ENCODE measurements at places on chromosomes 13 and 19. TPM values are rescaled to one million over a fixed set of nuclear protein-coding genes. Genes with fewer than 3 reads are reported as not detected.

GRCh38 chr13:49093376-49093775 is 117.7 kb downstream of the FNDC3A start:
- H3K27ac ChIP-seq, result no peak overlapping the region
- no peaks in the 10 kb centered on the region for H3K36me3 ChIP-seq
- DNase-seq, result no peak
- H3K4me3 ChIP-seq, result no peak overlapping the region
- peaks cover 16% of the 10 kb centered on the region for H3K4me1 ChIP-seq

BCAM gene
- 110 TPM for total RNA-seq

DNA sequence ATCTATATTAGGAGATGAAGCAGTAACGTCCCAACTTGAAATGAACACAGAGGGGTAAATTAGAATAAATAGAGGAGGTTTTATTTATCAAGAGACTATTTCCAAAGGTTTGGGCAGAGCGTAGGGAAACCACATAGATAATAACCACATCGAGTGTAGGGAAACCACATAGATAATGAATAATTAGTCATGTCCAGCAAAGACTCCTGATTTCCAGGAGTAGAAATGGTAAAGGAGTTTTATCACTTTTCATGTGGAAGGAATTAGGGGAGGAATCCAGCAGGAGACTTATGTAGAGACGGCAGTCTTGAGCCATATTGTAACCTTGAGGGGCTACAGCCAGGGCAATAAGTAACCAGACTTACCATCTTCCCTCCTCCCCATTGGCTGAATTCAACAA is 136.3 kb upstream of the CSNK1A1L start:
- no peaks in the 10 kb centered on the region for H3K36me3 ChIP-seq
- H3K4me1 ChIP-seq, result no peaks in the 10 kb centered on the region
- no peak overlapping the region for H3K4me3 ChIP-seq
- H3K27ac ChIP-seq, result no peak overlapping the region

- H3K36me3 ChIP-seq, result no peaks in the 10 kb centered on the region
- peaks cover 12% of the 10 kb centered on the region for H3K4me1 ChIP-seq
- no peak for DNase-seq
- H3K27ac ChIP-seq, result peak overlapping the region; percentile 84
- peak overlapping the region; percentile 13 for H3K4me3 ChIP-seq
These were observed 9.6 kb downstream of the CEBPA start for GRCh38 chr19:33292595-33293254.

GRCh38 chr13:86878781-86879180 is 792.4 kb upstream of the SLITRK5 start:
- no peak for DNase-seq
- H3K4me1 ChIP-seq, result no peaks in the 10 kb centered on the region

GRCh38 chr19:53101518-53101917 is 1.7 kb downstream of the ZNF160 start:
- DNase-seq, result no peak
- H3K27me3 ChIP-seq, result no peaks in the 10 kb centered on the region
- peaks cover 16% of the 10 kb centered on the region for H3K4me1 ChIP-seq
- H3K27ac ChIP-seq, result no peak overlapping the region
- no peak overlapping the region for H3K4me3 ChIP-seq

GMIP gene
- 57.2 TPM for total RNA-seq

GRCh38 chr13:79389026-79389425 is 17.0 kb downstream of the RBM26 start:
- H3K36me3 ChIP-seq, result no peaks in the 10 kb centered on the region
- H3K27me3 ChIP-seq, result no peaks in the 10 kb centered on the region
- H3K4me1 ChIP-seq, result peaks cover 21% of the 10 kb centered on the region
- no peak overlapping the region for H3K4me3 ChIP-seq
- DNase-seq, result no peak

DNA sequence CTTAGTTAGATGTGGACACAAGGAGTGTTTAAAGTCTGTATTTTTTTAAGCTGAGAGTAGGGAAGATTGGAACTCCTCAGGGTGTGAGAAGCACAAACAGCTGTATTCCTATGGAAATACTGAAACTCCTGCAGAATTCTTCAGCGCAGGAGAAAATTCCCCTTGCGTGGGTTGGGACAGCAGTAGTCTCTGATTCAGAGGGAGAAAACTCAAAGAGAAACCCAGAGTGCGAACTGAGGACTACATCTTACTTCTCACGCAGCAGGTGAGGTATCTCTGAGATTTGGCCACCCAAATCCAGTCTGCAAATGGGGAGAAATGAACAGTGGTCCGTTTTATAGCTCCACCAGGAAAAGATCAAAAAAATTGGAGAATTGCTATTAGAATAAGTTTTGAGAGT is 60.9 kb downstream of the FRY start:
- H3K4me1 ChIP-seq, result no peaks in the 10 kb centered on the region
- H3K36me3 ChIP-seq, result no peaks in the 10 kb centered on the region
- DNase-seq, result no peak

DNA sequence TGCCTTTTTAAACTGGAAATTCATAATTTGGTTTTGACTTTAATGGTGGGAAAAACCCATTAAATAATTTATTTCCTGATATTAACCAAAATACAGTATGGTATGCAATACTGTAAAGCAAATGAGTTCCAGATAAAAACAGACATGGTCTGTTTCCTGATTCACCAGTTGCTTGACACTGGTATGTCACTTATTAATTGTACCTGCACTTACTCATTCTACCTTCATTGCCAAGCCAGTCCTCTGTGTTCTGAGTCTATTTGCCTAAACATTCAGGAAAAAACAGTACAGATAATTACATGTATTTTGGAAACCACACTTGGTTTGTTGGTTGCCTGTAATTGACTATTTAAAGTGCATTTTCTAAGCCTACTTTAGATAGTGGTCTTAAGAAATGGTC is 159.3 kb downstream of the TNFRSF19 start:
- no peak for DNase-seq
- H3K27ac ChIP-seq, result peak overlapping the region; percentile 26
- H3K36me3 ChIP-seq, result no peaks in the 10 kb centered on the region
- peaks cover 4% of the 10 kb centered on the region for H3K4me1 ChIP-seq

DNA sequence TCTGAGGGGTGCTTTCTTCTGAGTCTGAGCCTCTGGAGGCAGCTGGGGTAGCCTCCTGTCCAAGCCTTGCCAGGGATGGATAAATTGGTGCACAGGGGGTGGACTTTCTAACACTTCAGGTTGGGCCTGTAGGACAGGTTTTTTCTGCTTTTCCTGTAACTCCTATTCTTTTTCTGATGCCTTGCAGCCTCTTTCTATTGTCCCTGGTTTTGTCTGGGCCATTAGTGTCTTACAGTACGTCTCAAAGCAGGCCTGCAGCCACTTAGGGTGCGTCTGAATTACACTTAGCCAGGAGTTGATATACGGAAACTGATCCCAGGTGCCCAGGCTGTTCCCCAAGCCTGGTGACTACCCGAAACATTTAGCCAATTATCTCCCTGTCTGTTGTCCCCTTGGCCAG is 213.3 kb upstream of the HTR2A start:
- no peaks in the 10 kb centered on the region for H3K27me3 ChIP-seq
- DNase-seq, result no peak
- no peak overlapping the region for H3K4me3 ChIP-seq
- H3K4me1 ChIP-seq, result no peaks in the 10 kb centered on the region
- H3K27ac ChIP-seq, result no peak overlapping the region

- no peak overlapping the region for H3K27ac ChIP-seq
- H3K4me1 ChIP-seq, result no peaks in the 10 kb centered on the region
- H3K4me3 ChIP-seq, result no peak overlapping the region
- H3K36me3 ChIP-seq, result no peaks in the 10 kb centered on the region
- H3K27me3 ChIP-seq, result no peaks in the 10 kb centered on the region
These were observed 10.2 kb upstream of the TNFSF14 start for GRCh38 chr19:6680141-6680540.

GRCh38 chr13:37306778-37307544 is 201.5 kb upstream of the CSNK1A1L start:
- H3K4me1 ChIP-seq, result no peaks in the 10 kb centered on the region
- H3K27ac ChIP-seq, result no peak overlapping the region
- no peaks in the 10 kb centered on the region for H3K27me3 ChIP-seq
- H3K36me3 ChIP-seq, result no peaks in the 10 kb centered on the region
- no peak overlapping the region for H3K4me3 ChIP-seq

GRCh38 chr13:25319771-25320170 is 18.3 kb downstream of the NUP58 start:
- no peak for DNase-seq
- H3K27me3 ChIP-seq, result no peaks in the 10 kb centered on the region
- peaks cover 4% of the 10 kb centered on the region for H3K4me1 ChIP-seq
- peaks cover 92% of the 10 kb centered on the region for H3K36me3 ChIP-seq
- no peak overlapping the region for H3K27ac ChIP-seq

GRCh38 chr13:112619730-112620631 is 32.0 kb upstream of the TUBGCP3 start:
- no peaks in the 10 kb centered on the region for H3K27me3 ChIP-seq
- H3K4me1 ChIP-seq, result no peaks in the 10 kb centered on the region
- DNase-seq, result peak; percentile 61
- H3K27ac ChIP-seq, result peak overlapping the region; percentile 53

BRME1 gene
- total RNA-seq, result 3.7 TPM

DNA sequence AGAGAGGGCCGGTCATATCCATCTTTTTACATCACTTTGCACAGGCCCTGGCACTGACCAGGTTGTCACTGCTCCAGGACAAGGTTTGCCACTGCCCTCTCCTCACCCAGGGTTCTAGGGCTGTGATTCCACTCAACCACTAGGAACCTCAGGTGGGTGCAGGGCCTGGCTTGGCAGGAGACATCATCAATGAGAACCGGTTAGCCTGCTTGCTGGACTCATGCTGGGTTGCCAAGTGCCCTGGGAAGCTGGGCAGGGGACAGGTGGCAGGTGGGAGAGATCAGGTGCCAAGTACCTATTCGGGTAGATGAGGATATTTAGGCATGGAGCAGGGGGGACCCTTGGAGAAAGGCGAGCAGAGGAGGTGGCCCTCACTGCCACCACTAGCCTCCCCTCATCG is 4.2 kb upstream of the CERS4 start:
- H3K36me3 ChIP-seq, result no peaks in the 10 kb centered on the region
- H3K27ac ChIP-seq, result no peak overlapping the region
- peaks cover 16% of the 10 kb centered on the region for H3K4me1 ChIP-seq
- H3K4me3 ChIP-seq, result no peak overlapping the region
- peaks cover 29% of the 10 kb centered on the region for H3K27me3 ChIP-seq

- peak overlapping the region; percentile 76 for H3K4me3 ChIP-seq
- no peaks in the 10 kb centered on the region for H3K36me3 ChIP-seq
- H3K27me3 ChIP-seq, result no peaks in the 10 kb centered on the region
- H3K27ac ChIP-seq, result peak overlapping the region; percentile 91
- peak; percentile 46 for DNase-seq
- H3K4me1 ChIP-seq, result peaks cover 83% of the 10 kb centered on the region
These were observed 603 bp downstream of the TM9SF2 start for GRCh38 chr13:99501848-99502301.

DNA sequence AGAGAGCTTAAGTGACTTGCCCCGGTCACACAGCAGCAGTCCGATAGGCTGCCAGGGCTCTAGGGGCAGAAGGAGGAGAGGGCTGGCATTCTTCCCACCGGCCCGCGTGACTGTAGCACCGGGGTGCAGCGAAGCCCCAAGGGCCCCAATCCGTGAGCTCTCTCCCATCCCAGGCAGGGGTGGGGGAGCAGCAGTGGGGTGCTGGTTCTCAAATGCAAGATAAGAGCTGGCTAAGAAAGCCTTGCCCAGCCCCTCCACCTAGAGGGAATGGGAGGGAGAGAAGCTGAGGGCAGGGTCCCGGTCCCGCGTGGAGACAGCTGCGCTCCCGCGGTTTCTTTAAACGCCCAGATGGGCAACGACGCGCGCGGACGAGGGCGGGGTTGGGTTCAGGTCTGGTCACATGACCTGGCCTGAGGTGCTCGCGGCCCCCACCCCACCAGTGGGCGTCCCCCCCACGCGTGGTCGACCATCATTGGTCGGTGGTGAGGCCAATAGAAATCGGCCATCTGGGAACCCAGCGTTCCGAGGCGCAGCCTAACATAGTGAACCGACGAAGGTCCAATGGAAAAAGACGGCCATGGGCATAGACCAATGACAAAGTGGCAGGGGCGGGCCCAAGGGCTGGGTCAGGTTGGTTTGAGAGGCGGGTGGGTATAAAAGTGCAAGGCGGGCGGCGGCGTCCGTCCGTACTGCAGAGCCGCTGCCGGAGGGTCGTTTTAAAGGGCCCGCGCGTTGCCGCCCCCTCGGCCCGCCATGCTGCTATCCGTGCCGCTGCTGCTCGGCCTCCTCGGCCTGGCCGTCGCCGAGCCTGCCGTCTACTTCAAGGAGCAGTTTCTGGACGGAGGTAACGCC is at the start of gene CALR:
Gene CALR, plus strand, starts transcription at position 683 of the 852 bp plus-strand sequence. Its CDS starts 71 bp downstream, at position 754.
- peak within 1 kb of the TSS; percentile 87 for H3K27ac ChIP-seq
- H3K4me1 ChIP-seq, result peaks cover 28% of the 10 kb centered on the region
- H3K36me3 ChIP-seq, result peaks cover 4% of the 10 kb centered on the region
- peak within 1 kb of the TSS; percentile 100 for H3K4me3 ChIP-seq
- peak; percentile 99 for DNase-seq
- H3K27me3 ChIP-seq, result no peaks in the 10 kb centered on the region
